HCT116 (cell line): ENCODE measurements at places on chromosomes 7 and 10. TPM values are rescaled to one million over a fixed set of nuclear protein-coding genes. Genes with fewer than 3 reads are reported as not detected.

Gene DDC
- not detected for total RNA-seq

DNA sequence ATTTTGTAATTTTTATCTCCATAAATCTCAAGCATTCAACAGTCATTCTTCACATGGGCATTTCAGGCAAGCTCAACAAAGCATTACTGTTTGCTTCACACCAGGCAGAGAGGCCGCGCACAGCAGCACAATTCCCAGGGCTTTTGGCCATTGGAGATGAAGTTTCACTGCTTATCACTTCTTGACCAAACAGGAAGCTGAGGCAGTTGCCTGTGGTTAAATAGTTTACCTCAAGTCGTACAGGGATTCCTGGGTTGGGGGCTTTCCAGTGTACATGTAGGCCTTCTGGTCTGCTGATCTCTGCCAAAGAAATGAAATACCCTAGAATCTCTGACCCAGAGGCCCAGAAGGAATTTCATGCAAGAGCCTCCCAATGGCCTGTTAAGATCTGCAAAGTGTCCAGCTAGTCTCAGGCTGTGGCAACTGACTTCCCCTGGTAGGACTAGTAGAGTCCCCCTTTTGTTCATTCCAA lies 11.2 kb upstream of the PRDX3 start:
- DNase-seq: no peak

- DNase-seq: no peak
Measured at GRCh38 chr7:116162254-116162653, 48.1 kb upstream of the TES start.

Gene FBH1
- 70.2 TPM for total RNA-seq

Gene TMEM229A
- total RNA-seq: not detected

- no peak for DNase-seq
Measured at GRCh38 chr10:123748711-123749110, 82.6 kb downstream of the GPR26 start.

GRCh38 chr7:118696879-118697278 lies 472.4 kb downstream of the ANKRD7 start:
- no peak for DNase-seq

Gene TRPV6
- total RNA-seq: 1.7 TPM

GRCh38 chr10:50927522-50928189 lies 42.2 kb upstream of the A1CF start:
- DNase-seq: no peak

Gene VPS37D
- total RNA-seq: 9.5 TPM

GRCh38 chr7:9488555-9488954 lies 1055.1 kb downstream of the NXPH1 start:
- no peak for DNase-seq

GRCh38 chr10:31623947-31624346 lies 304.7 kb downstream of the ARHGAP12 start:
- no peak for DNase-seq

Gene CHST3
- 10.6 TPM for total RNA-seq

DNA sequence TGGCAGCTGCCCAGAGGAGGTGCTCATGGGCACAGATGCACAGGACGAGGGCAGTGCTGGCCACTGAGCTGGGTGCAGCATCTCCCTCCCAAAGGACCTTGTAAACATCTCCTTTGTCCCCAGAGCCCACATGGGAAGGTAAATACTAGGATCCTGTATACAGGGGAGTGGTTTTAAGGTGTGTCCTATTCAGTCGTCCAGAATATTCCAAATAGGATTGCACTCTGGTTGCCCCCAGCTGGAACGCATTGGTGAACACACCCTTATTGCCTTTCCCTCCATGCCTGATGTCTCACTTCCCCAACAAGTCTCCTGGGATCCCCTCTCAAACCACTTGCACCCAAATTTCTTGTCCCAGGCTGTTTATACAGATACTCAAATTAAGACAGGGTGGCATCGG lies 152.0 kb upstream of the PCBD1 start:
- no peak for DNase-seq

- no peak for DNase-seq
Measured at GRCh38 chr10:88395677-88396076, 187.4 kb downstream of the RNLS start.

Gene DIP2C
- total RNA-seq: 15.4 TPM

Gene ASIC3
- 4.4 TPM for total RNA-seq

GRCh38 chr7:105896407-105896911 lies 20.1 kb upstream of the ATXN7L1 start:
- no peak for DNase-seq

GRCh38 chr7:130960208-130960988 lies 226.4 kb upstream of the KLF14 start:
- DNase-seq: peak; percentile 87

Gene PGAM2
- total RNA-seq: 0.27 TPM

DNA sequence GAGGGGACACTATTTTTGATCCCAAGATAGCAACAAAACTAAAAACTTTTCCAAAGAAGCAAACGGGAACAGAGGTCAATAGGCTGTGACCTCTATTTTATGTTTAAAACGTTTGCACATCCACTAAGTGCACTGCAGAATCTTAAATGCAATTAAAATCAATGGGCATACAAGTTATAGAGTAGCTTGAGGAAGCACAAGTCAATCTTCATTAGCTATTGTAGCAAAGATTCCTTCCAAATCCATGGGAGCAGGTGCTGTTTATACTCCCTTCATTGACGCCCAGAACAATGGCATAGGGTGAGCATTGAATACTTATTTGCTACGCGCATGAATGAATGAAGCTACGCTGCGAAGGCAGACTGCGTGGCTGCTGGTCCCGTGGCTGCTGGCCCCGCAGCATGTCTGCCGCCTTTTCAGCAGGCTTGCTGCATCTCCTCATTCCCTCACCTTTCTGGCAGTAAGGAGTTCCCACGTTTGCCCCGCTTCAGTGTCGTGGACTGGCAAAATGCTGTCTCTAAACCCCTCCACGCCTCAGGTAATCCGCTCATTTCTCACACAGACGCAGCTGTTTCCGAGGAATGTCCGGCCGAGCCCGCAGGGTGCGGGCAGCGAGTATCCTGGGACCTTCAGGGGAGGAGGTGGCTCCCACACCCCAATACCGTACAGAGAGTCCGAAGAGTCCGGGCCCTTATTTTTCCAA lies 754 bp upstream of the PHYHIPL start:
- DNase-seq: no peak

Gene SH2D4B
- 0.22 TPM for total RNA-seq

DNA sequence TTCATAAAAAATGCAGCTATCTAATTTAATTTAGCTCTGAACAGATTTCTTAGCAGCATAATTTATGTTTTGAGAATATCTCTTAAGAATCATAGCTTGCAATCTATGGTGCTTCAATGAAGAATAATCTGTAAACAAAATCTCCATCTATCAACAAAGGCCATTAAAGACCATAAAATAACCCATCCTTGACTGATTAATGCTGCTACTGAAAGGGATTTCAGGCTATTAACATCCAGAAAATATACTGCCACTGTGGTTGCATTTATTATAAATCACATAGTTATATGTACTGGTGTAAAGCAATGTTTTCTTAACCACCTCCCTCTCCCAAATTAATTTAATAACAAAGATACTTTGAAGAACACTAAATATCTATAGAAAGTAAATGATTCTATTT lies 191.6 kb downstream of the PCDH15 start:
- no peak for DNase-seq

Gene UMAD1
- 12.7 TPM for total RNA-seq

Gene HMX2
- not detected for total RNA-seq

DNA sequence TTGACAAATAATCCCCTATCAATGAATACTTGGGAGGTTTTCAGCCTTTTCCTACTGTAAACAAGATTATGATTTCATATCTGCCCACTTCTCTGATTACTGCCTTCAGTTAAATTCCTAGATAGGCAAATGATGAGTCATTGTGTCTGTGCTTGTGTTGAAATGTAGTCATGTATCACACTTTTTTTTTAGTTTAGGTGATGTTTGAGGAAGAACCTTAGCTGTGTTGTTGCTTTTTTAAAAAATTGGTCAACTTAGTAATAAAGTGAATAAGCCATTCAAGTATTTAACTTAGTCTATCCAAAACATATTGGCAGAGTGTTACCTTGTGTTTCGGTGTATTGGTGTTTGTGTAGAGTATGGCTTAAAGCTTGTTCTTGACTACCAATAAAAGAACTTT lies 60.0 kb downstream of the WAC start:
- DNase-seq: peak; percentile 2

- no peak for DNase-seq
Measured at GRCh38 chr10:33101392-33101787, 143.4 kb upstream of the ITGB1 start.

DNA sequence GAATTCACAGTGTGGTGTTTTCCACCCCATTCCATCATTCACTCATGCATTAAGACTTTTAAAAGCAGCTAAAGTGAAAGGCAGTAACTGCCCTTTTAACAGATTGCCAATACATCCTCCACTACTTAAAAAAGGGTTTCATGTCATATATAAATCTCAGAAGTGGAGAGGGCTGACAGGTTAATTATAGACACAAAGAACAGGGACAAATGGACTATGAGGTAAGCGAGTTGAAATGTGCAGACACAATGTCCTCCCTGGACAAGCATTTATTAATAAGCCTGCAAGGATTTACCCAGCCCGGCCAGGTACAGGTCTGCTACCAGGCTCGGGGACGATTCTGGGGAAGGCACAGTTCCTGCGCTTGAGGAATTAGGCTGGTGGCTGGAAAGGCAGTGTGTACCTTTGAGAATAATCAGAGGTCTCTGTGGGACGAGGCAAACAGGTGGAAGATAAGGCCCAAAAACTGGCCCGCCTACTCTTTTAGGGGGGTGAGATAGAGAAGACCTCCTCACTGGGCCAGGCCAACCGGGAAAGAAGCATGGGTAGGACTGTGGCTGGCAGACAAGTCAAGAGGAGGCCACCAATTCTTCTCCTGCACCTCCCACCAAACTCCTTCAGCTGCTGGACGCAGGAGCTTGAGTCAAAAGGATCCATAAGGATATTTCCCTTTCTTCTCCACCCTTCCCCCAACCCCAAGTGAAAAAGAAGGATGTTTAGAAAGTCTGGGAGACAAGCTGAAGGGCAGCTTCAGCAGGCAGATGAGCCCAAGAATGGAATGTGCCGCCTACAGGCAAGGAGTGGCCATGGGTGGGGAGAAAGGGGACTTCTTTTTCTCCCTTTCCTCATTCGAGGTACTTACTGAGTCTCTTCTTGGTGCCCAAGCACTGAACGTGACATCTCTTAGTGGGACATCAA lies 1.5 kb downstream of the PDLIM1 start:
- no peak for DNase-seq

DNA sequence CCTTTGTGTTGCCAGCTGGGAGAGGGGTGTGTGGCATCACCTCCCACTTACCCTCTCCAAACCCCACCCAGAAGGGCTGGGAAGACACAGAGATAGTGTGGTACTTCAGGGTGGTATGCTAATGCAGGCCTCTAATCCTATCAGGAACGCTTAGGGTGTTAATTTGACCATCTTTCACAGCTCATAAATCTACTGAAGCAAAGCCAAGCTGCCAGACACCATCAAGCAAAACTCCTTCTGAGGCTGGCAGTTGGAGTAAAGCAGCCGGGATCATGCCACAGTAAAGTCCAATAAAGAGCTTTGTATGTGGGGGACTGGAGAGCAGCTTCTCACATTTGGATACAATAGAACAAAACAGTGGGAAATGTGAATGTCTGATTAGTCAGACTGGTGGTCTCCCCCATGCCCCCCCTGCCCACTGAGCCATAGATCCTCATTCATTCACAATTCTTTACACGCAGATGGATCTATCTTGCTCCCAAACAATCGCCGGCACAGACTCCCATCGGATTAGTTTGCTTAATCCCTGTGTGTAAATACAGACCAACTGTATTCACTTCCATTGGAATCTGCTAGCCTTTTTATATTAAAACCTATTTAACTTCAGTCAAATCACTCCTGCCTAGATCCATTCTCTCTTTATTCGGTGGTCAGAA lies 29.6 kb downstream of the FGFBP3 start:
- DNase-seq: no peak

Gene TFEC
- total RNA-seq: 0.12 TPM

Gene VENTX
- total RNA-seq: not detected
